ENCODE measurements at places on chromosomes 16 and 17.

DNA sequence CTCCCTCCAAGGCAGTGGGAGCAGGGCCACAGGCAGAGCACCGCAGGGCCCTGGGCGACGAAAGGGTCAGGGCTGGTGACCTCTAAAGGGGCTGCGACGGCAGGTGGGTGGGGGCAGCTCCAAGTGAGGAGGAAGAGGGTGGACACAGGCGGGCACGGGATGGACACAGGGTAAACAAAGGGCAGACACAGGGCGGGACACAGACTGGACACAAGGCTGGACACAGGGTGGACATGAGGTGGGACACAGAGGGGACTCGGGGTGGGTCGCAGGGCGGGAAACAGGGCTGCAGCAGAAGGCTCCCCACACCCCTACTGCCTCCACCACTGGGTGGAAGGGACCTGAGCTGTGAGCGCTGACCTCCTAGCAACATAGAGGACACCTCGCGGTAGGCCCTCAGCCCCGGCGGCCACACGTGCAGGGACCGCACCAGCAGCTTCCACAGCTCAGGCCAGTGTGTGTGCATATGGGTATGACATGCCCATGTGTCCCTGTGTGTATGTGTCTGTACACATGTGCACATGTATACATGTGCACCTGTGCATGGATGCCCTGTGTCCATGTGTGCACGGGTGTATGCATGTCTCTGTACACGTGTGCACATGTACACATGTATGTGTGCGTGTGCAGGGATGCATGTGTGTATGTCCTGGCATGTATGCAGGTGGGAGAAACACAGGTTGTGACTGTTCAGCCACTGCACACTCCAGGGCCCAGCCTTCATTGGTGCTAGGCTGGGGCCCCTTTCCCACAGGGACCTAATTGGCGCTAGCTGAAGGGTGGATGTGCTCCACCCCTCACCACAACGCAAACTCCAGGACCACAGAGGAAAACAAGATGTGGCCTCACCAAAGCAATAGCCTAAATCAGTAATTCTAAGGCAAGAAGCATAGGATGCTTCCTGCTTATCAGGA, 7.6 kb downstream of the LMF1 start:
- DNase-seq = no peak

DNA sequence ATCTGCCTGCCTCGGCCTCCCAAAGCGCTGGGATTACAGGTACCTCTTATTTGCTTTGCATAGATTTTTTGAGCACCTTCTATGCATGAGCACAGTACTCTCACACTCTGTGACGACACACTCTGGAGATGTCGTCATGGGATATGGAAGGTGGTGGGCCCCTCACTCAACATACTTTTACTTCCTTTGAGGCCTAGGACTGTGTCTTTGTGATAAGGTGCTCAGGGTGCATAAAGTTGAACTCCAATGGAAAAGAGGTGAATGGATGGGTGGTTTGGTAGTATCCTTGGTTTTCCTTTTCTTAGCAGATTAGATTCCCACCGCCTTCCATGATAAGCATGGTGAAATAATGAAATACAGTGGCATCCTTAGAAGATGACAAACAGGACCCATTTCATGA, 6.1 kb upstream of the CDK5RAP3 start:
- DNase-seq = no peak

- DNase-seq = no peak
These were observed 109.8 kb downstream of the SLC39A11 start for GRCh38 chr17:72982680-72983079.

GRCh38 chr16:85327731-85328675, 215.7 kb upstream of the CIBAR2 start:
- DNase-seq = peak; percentile 61

GRCh38 chr17:80382956-80383355, 32.0 kb upstream of the ENDOV start:
- DNase-seq = no peak

GRCh38 chr17:78959803-78960202, 19.9 kb downstream of the LGALS3BP start:
- DNase-seq = no peak

- no peak for DNase-seq
These were observed 33.4 kb upstream of the MMD start for GRCh38 chr17:55454906-55455474.

All from WERI-Rb-1 (cell line).